ENCODE measurements at places on chromosomes 12 and 14.
A peak's percentile ranks its signal among the peaks of the same experiment; 100 is the strongest.

DNA sequence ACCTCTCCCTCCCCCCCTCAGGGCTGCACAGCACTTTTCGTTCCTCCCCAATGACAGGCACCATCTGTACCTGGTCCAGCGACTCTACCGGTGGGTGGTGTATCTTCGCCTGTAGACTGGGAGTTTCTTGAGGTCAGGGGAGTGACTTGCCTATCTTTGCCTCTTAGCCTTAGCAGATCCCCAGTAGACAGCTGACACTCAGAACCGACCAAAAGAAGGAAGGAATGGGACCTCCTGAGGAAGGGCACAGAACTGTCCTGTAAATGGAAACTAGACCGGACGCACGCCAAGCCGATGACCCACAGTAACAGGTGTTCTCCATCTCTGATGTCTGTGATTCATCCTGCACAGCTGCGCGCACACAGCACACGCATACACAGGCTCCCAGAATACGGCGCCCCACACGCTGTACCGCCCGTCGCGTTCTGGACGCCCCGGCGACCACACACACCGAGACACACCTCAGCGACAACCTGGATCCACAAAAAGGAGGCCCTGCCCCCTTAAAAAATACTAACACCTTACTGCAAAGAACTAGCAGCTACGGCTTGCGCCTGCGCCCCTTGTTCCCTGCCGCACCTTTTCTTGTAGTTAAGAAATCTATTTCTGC, 673 bp upstream of the TTC9 start:
- DNase-seq = peak; percentile 79

GRCh38 chr14:23121361-23121771, 2.3 kb upstream of the CEBPE start:
- no peak for DNase-seq

DNA sequence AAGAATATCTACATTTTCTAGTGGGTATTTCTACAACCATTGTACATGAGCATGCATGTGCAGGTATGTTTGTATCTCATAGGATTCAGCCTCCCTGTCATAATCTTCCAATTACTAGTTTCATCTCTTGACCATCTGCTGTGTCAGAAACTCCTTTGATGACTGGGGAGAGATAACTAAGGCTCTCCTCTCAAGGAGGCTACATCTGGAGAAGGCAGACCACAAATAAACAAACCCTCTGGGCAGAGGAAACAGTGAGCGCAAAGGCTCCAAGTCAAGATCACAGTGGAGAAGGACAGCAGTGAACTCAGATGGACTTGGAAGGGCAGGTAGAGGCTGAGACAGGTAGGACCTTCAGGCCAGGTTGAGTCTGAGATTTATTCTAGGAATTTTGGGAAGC, 166.4 kb downstream of the PELI2 start:
- no peak for DNase-seq

DNA sequence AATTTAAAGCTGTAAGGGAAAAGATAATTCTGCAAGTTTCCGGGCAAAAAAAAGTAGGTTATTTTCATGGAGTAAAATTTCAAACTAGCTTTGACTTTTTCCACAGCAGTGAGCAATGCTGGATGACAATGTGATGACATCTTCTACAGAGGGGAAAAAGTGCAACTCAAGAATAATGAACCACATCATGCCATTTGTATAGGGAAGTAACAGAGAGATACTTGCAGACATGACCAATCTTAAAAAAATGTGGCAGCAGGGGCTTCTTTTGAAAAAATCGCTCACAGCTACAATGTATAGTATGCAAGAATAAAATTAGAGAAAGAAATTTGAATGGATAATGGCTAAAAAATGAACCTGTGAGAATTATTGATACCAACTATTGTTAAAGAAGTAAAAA, 115.5 kb downstream of the DHRS2 start:
- no peak for DNase-seq

GRCh38 chr12:43848226-43848507, 12.3 kb downstream of the TMEM117 start:
- DNase-seq = no peak

GRCh38 chr12:116360579-116361413, 83.3 kb upstream of the MED13L start:
- no peak for DNase-seq

DNA sequence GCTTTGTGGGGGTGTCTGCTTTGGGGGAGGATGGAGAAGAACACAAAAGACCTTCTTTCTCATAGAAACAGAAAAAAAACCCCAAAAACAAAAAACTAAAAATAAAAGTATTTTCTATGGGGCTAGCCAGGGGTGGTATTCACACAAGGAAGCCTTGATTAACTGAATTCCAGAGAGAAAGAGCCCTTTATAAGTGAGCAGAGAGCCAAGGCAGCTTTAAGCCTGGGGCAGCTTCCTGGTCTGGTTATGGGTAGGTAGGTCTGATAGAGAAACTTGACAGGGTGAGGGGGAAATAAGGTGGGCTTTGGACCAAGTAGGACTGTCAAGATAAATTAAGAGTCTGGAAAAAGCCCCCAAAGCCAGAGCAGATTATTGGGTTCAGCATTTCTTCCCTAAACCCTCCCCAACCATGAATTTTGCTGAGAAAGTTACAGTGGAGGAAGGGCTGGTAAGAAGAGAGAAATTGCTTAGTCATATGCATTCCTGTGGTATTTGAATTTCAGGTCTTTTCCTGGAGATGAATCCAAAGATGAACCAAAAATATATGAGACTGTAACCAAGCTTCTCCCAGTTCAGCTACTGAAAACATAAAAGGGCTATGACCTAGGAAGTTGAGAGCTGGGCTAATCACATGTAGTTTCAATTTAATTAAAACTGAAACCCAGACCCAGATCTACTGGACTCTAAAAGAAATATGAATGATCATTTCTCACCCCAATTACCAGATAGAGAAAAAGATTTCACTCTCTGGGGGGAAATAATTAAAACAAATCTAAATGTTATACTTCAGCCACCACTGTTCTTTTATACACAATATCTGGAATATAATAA, 144.8 kb downstream of the TBC1D30 start:
- no peak for DNase-seq

DNA sequence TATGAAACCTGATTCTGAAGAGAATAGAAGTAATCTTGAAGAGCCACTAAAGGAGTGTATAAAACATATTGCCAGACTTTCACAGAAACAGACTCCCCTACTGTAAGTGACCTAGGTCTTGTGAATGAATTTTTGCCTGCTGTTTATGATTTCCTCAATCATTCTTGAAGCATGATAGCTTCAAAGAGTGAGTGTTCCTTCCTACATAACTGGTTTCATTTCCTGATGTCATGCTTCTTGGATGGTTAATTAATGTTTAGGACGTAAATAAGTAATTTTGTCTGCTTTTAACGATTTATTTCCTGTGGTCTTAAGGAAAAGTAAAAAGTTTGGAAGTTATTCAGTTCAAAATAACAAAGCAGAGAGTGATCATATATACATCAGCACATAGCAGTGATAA, 129.8 kb downstream of the PIK3C2G start:
- no peak for DNase-seq

DNA sequence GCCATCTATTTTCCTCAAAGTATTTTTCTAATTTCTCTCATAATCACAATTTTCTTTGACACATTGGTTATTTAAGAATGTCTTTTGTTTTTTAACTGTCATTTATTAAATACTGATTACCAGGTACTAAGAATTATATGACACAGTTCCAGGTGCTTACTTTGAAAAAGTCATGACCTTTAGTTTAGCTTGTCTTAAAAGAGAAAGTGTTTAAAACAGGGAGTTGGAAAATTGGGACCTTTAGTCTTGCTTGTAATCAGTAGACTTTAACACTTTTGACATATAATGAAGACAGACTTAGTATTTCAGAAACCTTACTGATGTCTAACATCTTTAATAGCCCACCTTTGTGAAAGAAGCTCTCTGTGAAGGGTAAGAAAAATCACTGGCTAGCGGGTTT, 19.2 kb downstream of the CREBL2 start:
- no peak for DNase-seq

- peak; percentile 45 for DNase-seq
These were observed 14.7 kb upstream of the KRT86 start for GRCh38 chr12:52259657-52260243.

DNA sequence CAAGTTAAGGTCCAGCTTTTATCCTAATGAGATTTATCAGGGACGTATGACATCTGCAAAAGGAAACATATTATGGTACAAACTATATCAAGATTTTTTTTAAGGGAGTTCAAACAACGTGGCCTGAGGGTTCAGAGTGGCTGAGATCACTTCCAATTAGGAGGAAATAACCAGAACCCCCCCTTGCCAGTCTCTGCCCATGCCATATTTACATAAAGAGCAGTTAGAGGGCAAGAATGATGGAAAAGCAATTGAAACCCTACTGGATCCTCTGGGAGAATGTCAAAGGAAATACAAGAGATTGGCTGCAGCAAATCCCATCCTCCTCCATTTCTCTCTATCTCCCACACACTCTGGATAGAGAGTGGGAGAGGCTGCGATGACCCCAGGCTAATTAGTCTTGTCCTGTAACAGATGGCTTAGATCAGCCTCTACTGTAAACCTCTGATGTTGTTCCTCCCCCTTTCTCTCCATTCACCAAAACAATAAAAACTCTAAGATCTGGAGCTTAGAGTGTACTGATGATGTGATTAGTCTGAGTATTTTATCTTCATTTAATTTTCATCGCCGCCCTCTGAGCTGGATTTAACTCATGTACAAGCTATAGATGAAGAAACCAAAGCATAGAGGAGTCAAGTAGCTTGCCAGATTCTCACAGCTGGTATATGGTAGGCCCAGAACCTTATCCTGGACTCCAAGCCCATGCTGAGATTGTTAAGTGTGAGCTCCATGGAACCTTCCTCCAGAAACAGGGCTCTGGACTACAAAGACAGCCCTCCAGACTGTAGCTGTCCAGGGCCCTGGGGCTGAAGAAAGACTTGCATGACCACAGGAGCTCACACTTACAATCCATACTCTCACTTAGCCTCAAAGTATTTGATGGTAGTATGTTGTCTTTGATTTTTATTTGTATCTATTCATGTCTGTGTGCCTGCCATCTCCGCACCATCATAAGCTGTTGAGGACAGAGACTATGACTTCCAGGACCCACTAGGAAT, 54.1 kb upstream of the GNG2 start:
- DNase-seq = no peak

GRCh38 chr14:95484296-95484695, 32.2 kb downstream of the SYNE3 start:
- DNase-seq = no peak

DNA sequence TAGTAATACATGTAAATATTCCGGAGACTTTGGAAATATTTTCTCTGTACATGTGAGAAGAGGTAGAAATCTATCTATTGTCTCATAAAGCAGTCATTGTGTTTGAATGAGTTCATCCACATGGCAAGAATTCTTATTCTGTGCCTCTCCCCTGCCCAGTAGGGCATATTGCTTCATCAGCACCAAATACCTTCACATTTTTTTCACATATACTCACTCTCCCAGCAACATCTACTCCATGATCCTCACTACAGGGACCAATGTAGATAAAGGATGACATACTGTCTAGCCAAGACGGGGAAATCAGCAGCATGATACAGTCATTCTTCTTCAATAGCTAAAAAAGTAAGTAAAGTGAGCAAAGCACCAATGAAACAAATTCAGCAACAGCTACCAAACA, 1.3 kb upstream of the TAS2R14 start:
- no peak for DNase-seq

GRCh38 chr12:19451196-19451595, 11.9 kb downstream of the AEBP2 start:
- DNase-seq = no peak

DNA sequence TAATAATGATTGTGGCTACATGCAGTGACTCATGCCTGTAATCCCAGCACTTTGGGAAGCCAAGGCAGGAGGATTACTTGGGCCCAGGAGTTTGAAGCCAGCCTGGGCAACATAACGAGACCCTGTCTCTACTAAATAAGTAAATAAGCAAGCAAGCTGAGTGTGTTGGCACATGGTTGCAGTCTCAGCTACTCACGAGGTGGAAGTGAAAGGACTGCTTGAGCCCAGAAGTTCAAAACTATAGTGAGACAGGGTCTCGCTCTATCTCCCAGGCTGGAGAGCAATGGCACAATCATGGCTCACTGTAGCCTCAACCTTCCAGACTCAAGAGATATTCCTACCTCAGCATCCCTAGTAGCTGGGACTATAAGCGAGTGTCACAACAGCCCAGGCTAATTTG, 64.7 kb downstream of the RPS6KA5 start:
- no peak for DNase-seq

DNA sequence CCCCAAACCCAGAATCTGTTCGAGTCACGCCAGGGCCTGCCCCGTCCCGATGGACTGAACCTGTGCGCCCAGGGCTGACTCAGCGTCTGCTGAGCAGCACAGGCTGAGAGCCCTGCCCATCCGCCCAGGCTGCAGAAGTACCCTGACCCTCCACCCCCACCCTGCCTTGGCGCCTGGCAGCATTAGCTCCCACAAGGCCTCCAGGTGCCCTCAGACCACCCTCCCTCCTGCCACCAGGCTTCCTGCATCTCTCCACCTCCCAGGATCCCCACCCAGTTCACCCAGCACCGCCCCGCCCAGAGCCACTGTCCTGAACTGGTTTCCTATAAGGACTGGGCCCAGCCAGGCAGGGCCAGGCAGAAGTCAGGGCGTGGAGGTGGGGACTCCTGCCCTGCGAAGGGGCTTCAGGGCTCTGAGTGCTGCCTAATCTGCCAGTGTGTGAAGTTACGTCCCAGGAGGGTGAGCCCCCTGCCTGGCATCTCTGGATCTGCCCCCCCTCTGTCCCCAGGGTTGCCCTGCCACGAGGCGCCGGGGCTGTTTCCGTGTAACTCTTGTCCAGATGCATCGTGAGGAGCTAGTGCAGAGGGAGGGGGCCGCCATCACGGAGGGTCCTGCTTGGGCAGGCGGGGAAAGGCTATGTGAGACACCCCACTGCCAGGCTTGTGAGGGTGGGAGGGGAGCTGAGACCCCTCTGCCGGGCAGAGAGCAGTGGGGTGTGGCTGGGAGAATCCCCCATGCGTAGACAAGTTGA, 9.1 kb downstream of the ADSS1 start:
- DNase-seq = no peak

GRCh38 chr12:109521831-109522230, 44.4 kb downstream of the UBE3B start:
- DNase-seq = no peak

DNA sequence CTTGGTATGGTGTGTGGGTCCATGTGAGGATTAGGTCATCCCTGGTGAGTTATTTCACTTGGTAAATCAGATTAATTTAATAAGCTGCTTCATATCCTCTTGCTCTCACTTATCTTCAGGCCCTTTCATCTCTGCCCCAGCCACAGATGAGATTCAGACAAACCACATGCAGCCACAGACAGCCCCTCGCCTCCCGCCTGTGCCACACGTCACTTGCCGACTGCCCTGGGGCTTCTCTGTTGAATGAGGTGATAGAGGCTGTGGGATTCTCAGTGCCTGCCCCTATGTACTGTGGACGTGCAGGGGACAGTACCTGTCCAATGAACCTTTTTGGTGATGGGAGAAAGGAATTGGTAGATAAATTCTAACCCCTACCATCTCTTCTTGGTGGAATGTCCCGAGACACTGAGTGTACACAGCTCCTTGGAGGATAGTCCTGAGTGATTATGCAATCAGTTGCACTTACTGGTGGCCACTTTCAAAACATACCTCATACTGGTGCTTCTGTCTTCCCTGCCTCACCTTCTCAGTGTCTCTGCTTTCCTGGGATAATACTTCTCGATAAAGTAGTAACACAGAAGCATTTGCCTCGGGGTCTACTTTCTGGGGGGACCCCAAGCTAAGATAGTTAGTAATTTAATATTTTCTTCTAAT, 248.7 kb downstream of the TTC6 start:
- no peak for DNase-seq

- DNase-seq = no peak
These were observed 1.2 kb downstream of the CDKN1B start for GRCh38 chr12:12718381-12718759.

Measured in aorta (tissue), 5 donors.